Activated T-helper 9 cell treated with anti-CD3 and anti-CD28 coated beads, Interleukin-2, amount 50 U/mL, for 16 hours (primary cell): ENCODE measurements at places on chromosomes 1 and 21.

DNA sequence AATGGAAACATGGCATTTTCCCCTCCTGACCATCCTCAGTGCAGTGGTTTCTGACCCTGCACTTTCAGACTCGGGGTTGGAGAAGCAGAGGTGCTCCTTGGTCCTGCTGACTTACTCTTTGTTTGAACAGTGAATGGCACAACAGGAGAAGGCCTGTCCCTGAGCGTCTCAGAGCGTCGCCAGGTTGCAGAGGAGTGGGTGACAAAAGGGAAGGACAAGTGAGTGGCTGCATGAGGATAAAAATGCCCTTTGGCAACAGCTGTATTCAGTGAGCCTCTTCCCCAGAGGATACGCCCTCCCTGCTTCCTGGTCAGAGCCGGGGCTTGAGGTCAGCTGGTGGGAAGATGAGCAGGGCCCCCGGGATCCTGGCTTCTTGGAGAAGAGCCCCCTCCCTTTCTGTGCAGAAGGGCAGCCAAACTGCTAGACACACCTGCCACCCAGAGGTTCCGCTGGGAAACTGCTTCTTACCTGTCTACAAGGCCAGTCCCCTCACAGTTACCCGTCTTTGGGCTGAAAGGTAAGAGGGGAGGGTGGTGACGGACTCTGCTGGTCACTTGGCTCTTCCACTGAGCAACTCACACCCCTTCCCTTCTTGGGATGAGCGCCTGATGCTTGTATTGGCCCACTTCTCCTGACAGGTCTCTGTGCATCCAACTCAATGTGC lies 16.6 kb downstream of the NPL start:
- no peak for DNase-seq

- peak; percentile 52 for DNase-seq
Measured at GRCh38 chr1:109890115-109890953, 20.3 kb upstream of the CSF1 start.

DNA sequence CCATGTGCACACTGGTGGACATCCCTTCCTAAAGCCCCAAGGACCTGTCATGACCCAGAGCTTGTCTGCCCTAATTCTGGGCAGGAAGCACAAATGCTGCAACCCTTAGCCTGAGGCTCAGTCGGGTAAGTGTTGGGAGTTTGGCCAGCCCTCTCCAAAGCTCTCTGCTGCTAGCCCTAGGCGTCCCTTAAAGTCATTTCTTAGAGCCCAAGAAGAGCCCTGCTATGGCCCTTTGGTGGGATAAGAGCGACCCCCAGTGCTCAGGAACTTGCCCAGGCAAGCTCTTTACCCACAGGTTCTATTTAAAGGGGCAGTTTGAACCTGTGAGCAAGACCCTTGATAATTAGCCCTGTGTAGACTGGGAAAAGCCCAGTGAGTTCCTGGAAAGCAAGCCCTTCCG lies 356.8 kb downstream of the RRAGC start:
- no peak for DNase-seq

DNA sequence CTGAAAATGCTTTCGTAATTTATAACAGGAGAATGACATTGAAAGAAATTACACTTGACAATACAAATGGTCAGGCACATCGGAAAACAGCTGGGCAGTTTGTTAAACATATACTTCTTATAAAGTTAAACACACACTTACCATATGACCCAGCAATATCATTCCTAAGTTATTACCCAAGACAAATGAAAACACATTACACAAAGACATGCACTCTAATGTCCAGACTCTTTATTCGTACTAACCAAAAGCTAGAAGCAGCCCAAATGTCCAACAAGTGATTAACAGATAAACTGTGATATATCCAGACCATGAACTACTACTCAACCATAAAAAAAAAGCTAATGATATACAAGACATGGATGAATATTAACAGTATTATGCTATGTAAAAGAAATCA lies 8.5 kb downstream of the AKT3 start:
- no peak for DNase-seq

GRCh38 chr1:2460996-2461751 lies 14.9 kb upstream of the PLCH2 start:
- no peak for DNase-seq

DNA sequence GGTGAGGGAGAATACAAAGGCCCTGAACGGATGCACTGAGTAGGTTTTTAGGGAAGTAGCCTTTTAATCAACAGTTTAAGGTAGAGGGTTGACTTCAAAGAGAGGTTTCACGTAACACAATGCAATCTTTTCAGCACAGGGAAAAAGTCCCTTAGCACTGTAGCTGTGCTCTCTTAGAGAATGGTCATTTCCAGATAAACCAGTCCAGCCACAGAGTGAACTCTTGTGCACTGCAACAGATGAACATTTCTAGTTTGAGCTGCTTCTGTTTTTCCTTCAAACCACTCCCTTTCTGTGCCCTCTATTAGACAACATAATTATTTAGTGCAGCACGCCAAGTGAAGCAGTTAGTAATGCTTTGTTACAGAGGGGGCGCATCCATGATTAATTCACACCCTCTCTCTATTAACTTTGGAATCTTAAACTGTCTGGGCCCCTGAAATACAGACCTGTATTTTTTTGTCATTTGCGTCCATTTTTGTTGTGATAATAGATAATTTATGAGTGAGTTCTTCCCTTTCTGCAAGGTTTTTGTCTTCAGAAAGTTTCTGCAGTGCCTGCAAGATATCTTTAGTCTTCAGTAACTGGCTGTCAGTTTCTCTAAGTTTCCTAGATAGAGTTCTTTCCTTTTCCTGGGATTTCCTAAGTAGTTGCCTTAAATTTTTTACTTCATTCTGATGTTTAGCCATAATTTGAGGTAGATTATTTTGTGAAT lies 22.9 kb downstream of the LCA5L start:
- no peak for DNase-seq

GRCh38 chr1:200483491-200484143 lies 73.8 kb upstream of the ZNF281 start:
- DNase-seq: peak; percentile 37

GRCh38 chr1:41365772-41366454 lies 4.7 kb downstream of the FOXO6 start:
- DNase-seq: peak; percentile 17

- no peak for DNase-seq
Measured at GRCh38 chr1:232090816-232091215, 464.2 kb downstream of the DISC1 start.

DNA sequence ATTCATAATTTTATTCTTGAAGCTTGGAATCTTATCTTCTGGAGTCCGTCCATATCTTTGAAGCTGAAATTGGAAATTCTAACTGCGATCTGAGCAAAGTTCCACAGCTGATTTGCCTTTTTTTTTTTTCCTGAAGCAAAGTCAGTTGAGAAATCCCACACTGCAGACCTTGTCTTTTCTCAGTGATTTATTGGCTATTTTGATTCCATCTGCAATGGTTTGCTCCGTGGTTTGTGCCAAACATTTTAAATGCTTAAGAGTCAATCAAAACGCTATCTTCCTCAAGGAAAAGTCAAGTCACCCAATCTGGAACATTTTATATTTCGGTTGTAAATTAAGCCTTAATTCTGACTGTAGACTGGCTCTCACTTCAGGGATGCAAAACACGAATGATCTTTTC lies 88.2 kb upstream of the GRIK1 start:
- DNase-seq: no peak

- DNase-seq: no peak
Measured at GRCh38 chr1:99675994-99676393, 30.1 kb downstream of the PALMD start.

GRCh38 chr1:119613769-119614720 lies 34.0 kb downstream of the ZNF697 start:
- peak; percentile 8 for DNase-seq

GRCh38 chr21:32929633-32930038 lies 96.1 kb upstream of the OLIG2 start:
- DNase-seq: no peak

DNA sequence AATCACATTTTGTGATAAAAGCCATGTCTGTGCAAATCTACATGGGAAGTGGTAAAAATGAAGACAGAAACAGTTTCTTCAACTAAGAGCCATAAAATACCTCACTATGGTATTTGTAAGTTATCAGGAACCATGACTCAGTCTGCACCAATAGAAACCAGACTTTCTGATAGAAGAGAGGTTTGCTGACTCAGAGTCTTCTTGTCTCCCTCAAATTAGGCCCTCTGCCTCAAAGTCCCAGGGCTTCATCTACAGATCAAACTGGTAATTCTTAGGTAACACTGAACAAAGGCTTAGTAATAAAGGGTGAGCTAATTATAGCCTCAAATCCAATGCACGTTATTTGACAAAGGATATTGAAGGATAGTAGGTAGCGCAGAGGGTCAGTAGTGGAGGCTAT lies 30.9 kb upstream of the SSX2IP start:
- DNase-seq: no peak

DNA sequence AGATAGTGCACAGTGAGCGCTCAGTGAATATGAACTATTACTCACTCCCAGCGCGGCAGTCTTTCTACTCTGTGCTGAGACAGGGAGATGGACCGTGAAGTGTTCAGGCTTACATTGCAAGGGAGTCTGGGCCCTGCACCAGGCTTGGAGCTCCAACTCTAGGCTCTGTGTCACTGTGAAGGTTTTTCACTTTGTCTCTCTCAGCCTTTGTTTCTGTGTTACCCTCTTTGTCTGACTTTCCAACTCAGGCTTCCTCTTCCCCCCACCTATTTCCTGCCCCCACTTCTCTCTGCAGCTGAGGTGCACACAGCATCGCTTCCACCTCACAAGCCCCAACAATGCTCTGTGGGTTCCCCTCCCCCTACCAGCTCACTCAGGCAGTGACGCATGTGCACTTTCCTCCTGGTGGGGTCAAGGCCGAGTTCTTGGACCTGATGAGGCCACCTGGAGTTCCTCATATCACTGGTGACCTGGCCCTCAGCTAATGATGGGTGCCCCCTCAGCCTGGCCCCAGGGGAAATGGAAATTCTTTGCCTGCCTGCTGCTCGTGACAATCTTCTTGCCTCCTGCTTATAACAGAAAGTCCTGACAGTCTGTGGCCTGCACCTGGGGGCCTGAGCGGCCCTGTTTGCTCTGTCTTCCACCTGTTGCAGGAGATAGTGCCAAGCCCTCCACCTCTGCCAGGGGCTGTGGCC lies 1.1 kb upstream of the LCK start:
- DNase-seq: peak; percentile 67

GRCh38 chr1:12166834-12167492 lies at the start of gene TNFRSF1B:
TSS of gene TNFRSF1B (plus strand) at chr1:12166991. CDS start at chr1:12167092, 101 bp downstream.
- peak; percentile 63 for DNase-seq

GRCh38 chr1:245366886-245367285 lies 212.1 kb downstream of the KIF26B start:
- no peak for DNase-seq

DNA sequence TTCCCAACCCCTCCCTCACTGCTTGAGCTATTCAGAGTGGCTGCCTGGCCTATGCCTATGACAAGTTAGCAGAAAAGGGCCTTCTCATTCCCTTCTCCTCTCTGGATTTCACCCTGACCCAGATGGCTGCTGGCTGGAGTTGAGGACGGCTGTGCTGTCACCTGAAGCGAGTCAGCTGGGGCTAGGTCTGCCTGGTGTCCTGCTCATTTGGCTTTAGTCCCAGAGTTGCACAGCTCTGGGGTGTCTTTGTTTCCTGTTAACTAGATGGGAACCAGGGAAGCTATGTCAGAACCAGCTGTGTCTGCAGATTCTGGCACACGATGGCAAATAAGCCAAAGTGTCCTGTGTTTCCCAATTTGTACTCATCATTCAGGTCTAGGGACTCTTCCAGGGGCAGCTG lies 52.9 kb downstream of the CNIH3 start:
- no peak for DNase-seq

GRCh38 chr1:54312796-54313316 lies 93.3 kb downstream of the SSBP3 start:
- no peak for DNase-seq

- DNase-seq: no peak
Measured at GRCh38 chr1:108504447-108504846, 54.3 kb downstream of the NBPF6 start.

- DNase-seq: no peak
Measured at GRCh38 chr21:35476621-35477395, 427.7 kb upstream of the RUNX1 start.

GRCh38 chr21:37370152-37371040 lies 3.8 kb downstream of the DYRK1A start:
- DNase-seq: no peak
